ENCODE measurements at places on chromosomes 4 and X. TPM values are rescaled to one million over a fixed set of nuclear protein-coding genes. Genes with fewer than 3 reads are reported as not detected.

The TKTL2 gene
- total RNA-seq, result not detected

The DUSP9 gene
- 1.9 TPM for total RNA-seq

The RBM47 gene
- total RNA-seq, result 9.1 TPM

DNA sequence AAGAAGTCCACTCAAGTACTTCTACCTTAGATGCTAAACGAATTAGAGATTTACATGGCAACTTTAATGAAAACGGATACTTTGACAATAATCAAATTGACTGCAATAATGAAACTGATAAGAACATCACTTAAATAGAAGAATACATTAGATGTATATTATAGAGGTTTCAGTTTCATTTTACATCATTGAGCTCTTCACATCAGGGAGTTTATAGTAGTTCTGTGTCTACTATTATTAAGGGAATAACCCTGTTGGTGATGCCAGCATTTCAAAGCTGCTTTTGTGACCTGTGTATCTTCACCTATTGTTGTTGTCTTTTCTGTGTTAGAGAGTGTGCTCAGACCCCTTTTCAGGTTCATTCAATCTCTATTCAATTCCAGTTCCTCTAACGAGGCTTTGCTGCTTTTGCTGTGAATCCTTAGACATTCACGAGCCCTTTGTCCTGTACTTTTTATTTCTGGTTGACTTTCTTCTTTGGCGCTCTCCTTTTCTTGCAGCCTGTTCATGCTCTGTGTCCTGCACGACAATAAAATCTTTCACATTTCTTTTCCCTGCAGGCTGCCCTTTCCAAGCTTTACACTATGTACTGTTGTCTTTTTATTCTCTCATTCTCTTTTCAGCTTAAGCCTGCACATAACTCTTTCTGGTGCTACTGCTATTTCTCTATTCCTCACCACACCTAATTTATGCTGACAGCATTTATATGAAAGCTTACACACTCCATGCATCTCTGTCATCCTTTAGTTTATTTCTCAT, 232.1 kb downstream of the CPE start:
- no peak for DNase-seq
- H3K4me1 ChIP-seq, result no peaks in the 10 kb centered on the region
- no peaks in the 10 kb centered on the region for H3K27me3 ChIP-seq

- no peak overlapping the region for H3K27ac ChIP-seq
- no peaks in the 10 kb centered on the region for H3K27me3 ChIP-seq
- H3K4me3 ChIP-seq, result no peak overlapping the region
- H3K36me3 ChIP-seq, result no peaks in the 10 kb centered on the region
- no peak for DNase-seq
These were observed 11.5 kb downstream of the COL25A1 start for GRCh38 chr4:109290918-109291317.

GRCh38 chr4:132026166-132026565, 1122.9 kb upstream of the PCDH10 start:
- no peak overlapping the region for H3K27ac ChIP-seq
- H3K36me3 ChIP-seq, result no peaks in the 10 kb centered on the region
- no peak for DNase-seq
- no peaks in the 10 kb centered on the region for H3K4me1 ChIP-seq
- no peak overlapping the region for H3K4me3 ChIP-seq
